SHP77 (cell line): ENCODE measurements at places on chromosomes 1 and 21.

- DNase-seq, result no peak
These were observed 75.0 kb upstream of the MACF1 start for GRCh38 chr1:39129514-39129913.

GRCh38 chr1:188986745-188987417 is 1490.8 kb downstream of the BRINP3 start:
- DNase-seq, result no peak

GRCh38 chr1:160978510-160978927 is 23.9 kb upstream of the ITLN2 start:
- peak; percentile 65 for DNase-seq

DNA sequence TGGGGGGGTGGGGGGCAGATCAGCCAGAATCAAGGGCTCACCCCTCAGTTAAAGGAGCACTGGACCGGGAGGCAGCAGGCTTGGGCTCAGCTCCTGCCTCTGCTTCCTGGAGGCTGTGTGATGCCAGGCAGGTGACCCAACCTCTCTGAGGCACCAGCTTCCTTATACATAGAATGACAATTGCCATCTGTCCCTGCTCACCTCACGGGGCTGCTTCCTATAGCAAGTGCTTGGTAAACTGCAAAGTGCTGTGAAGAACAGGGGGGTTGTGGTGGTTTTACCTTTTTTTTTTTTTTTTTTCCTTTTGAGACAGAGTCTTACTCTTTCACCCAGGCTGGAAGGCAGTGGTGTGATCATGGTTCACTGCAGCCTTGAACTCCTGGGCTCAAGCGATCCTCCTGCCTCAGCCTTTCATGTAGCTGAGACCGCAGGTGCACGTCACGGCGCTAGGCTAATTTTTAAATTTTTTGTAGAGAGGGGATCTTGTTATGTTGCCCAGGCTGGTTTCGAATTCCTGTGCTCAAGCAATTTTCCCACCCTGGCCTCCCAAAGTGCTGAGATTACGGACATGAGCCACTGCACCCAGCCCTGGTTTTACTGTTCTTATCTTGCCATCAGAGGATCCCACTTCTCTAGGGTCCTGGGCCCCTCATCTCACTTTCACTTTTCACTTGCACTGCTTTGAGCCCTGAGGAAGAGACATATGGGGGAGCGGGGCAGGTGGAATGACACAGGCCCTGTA is 11.6 kb downstream of the KCNQ4 start:
- no peak for DNase-seq

DNA sequence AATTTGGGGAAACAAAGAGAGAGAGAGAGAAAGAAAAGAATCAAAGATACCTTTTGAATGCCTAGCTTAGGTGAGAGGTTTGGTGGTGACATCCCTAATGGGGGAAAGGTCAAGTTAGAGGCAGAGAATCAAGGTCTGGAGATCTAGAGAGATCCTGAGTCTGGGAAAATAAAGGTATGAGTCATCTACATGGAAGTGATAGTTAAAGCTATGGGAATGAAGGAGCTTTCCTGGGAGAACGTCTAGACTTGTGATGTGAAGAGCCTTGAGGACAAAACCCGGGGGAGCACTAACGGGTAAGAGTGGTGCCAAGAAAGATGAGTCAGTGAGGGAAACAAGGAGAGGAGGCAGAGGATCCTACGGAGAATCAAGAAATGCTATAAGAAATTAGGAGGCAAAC is 110.8 kb upstream of the RUNX1 start:
- no peak for DNase-seq

DNA sequence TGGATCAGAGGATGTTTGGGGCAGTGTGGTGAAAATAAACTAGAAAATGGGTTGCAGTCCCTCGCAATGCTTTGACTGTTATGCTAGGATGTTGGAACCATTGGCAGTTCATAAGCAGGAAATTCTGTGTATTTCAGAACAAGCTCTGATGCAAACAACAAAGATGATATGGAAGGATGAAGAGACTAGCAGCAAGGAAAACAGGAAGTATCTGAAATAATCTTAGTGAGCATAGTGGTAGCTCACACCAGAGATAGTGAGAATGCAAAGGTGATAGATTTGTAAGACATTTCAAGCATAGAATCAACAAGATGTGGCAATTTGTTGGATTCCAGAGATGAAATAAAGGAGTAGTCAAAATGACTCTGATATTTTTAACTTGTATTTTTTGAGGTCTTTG is 11.1 kb upstream of the RCC1 start:
- no peak for DNase-seq

DNA sequence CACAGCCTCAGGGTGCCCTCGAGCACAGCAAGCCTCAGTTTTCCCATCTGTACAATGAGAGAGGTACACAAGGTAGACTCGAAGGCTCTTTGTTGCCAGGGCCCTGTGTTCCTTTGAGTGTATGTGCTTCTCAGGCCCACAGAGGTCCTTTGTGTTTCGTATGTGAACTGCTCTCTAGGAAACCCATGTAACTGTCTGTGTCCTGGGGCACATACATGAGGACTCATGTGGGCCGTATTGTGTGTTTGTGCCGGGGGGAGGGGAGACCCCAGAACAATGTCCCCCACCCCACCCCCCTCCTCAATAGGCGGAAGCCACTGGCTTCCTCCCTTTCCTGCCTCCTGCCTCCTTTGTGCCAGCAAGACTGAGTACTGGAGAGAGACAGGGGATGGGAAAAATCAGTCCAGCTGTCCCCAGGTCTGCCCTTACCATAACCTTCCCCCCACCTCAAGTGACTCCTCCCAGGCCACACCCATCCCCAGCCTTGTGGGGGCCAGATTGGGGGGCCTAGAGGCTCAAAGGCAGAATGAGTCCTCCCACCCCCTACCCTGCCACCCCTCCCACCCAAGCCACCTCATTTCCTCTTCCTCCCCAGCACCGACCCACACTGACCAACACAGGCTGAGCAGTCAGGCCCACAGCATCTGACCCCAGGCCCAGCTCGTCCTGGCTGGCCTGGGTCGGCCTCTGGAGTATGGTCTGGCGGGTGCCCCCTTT is at the start of gene TIE1:
Gene TIE1 (plus strand): TSS at position 605 of the 717 bp plus-strand sequence. CDS start 90 bp downstream, at position 695.
- DNase-seq, result no peak

- DNase-seq, result no peak
These were observed 1622.8 kb upstream of the B3GALT2 start for GRCh38 chr1:194809215-194809614.

DNA sequence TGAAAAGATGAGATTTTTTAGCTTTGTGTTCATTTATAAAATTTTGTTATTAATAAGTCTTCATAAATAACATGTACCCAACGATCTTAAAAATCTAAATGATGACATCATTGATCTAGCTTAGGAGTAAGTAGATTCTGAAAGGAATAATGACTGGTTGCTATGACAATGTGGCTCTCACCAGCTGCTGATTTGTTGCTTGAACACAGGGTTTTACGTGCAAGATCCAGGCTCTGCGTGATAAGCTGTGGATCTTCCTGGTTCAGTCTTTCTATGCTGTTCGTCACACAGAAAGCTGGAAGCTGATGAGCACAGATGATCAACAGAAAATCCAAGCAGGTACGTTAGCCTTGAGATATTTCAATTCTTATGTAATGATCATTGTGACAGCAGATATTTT is 49.1 kb upstream of the C1orf146 start:
- DNase-seq, result peak; percentile 62

- no peak for DNase-seq
These were observed 147.1 kb downstream of the NOS1AP start for GRCh38 chr1:162216604-162217003.

DNA sequence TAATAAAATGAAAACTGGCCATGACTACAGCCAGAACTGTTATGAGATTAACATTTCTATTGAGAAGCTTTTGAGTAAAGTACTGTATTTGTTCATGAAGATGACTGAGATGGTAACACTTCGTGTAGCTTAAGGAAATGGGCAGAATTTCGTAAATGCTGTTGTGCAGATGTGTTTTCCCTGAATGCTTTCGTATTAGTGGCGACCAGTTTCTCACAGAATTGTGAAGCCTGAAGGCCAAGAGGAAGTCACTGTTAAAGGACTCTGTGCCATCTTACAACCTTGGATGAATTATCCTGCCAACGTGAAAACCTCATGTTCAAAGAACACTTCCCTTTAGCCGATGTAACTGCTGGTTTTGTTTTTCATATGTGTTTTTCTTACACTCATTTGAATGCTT is 164.0 kb downstream of the NEK7 start:
- DNase-seq, result no peak

GRCh38 chr1:248812736-248813425 is 12.8 kb downstream of the SH3BP5L start:
- DNase-seq, result no peak

- no peak for DNase-seq
These were observed 20.5 kb upstream of the ARTN start for GRCh38 chr1:43913051-43913501.

GRCh38 chr21:45539796-45540600 is 2.2 kb downstream of the SLC19A1 start:
- DNase-seq, result no peak

DNA sequence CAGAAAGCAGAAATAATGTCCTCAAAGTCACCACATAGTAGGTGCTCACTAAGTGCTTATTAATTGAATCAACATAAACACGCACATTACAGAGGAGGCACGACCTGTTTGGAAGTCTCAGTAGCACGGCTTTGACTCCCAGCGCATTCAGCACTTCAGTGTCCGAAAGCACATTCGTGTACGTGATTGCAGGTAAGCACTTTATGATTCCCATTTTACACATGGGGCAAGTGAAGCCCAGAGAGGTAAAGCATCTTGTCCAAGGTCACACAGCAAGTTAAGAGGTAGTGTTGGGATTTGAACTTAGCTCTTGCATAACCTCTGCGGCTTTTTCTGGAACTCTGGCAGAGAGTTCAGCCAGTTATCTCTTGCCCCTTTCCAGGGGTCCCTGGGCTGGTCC is 85.2 kb upstream of the WNT4 start:
- DNase-seq, result no peak

GRCh38 chr1:217525773-217526490 is 105.0 kb downstream of the GPATCH2 start:
- DNase-seq, result no peak

GRCh38 chr1:53459321-53460175 is at the start of gene DMRTB1:
Gene DMRTB1, plus strand, starts transcription at chr1:53459399. Its CDS starts 55 bp downstream, at chr1:53459454.
- no peak for DNase-seq
